Activated CD8-positive, alpha-beta memory T cell treated with anti-CD3 and anti-CD28 coated beads for 48 hours (primary cell): ENCODE measurements at places on chromosomes 16 and 17.

DNA sequence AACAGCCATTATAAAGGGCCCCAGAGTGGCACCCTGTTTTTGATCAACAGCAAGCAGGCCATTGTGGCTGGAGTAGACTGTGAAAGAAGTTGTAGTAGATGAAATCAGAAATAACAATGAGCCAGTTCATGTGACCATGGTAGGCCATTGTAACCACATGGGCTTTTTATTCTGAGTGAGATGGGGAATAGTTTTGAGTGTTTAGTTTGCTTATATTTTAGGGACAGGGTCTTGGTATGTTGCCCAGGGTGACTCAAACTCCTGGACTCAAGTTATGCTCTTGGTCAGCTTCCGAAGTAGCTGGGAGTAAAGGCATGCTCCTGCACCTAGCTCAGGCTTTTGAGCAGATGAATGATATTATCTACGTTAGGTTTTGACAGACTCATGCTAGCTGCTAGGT, 12.0 kb downstream of the CBFB start:
- no peak for DNase-seq

DNA sequence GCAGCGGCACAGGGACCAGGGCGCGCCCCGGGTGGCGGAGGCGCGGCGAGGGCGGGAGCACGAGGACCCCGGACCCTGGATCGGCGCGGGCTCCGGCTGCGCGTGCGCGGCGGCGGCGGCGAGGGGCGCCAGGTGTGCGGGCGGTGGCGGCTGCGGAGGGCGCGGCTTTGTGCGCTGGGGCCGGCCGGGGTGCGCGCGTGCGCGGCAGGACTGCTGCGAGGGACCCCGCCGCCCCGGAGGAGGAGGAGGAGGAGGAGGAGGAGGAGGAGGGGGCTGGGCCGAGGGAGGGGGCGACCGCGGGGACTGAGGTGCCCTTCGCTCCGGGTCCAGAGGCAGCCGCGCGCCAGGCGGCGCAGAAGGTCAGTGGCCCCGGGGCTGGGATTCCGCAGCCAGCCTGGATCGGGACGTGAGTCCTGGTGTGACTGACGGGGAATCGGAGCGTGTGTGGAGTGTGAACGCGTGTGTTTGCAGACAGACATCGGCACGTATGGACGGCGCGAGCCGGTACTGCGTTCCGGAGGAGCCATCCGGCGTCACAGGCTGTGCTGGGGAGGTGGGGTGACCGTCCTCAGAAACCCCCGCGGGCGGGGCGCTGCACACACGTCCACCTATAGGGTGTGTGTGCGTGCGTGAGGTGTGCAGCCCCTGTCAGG, 19.5 kb upstream of the RAP1GAP2 start:
- no peak for DNase-seq

DNA sequence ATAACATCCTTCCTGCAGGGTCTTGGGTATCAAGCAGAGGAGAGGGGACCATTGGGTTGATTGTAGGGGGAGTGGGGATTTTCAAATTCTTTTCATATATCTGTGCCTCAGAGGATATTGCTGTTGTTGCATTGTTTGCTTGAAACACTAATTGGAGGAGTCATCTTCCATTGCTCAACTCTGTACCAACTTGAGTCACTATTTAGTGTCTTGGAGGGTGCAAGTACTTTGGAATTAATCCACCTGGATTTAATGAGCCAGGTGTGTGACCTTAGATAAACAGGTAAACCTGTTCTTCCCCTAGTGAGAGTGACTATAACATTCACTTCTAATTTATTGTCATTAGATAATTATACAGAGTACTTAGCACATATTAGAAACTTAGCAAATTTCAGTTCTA, 151.3 kb upstream of the CNTNAP4 start:
- no peak for DNase-seq

GRCh38 chr17:11589716-11590115, 8.6 kb upstream of the DNAH9 start:
- no peak for DNase-seq

DNA sequence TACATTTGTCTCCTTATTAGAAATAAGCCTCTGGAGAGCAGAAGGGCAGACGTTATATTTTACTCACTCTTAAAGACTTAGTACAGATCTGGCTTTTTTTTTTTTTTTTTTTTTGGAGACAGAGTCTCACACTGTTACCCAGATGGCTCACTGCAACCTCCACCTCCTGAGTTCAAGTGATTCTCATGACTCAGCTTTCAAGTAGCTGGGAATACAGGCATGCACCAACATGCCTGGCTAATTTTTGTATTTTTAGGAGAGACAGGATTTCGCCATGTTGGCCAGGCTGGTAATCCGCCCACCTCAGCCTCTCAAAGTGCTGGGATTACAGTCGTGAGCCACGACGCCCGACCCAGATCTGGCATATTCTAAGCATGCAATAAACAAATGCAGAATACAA, 36.4 kb upstream of the TMEM97 start:
- no peak for DNase-seq

DNA sequence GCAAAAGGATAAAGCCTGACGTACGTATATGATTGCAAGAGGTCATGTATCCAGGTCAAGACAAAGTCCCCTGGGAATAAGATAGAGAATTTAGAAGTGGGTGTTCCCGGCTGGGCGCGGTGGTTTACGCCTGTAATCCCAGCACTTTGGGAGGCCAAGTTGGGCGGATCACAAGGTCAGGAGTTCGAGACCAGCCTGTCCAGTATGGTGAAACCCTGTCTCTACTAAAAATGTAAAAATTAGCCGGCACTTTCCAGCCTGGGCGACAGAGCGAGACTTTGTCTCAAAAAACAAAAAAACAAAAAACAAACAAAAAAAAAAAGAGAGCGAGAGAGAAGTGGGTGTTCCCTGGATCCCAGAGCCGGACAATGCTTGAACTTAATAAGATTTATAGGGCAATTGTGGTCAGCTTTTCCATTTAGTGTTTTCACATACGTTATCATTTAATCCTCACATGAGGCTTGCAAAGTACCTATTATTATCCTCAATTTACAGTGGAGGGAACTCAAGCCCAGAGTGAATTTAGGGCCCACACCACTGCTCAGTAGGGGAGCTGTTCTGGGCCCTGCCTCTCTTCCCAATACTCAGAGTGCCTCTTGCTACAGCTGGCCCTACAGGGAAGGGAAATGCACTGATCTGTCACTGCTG, 481 bp upstream of the GLTPD2 start:
- no peak for DNase-seq

- DNase-seq: no peak
These were observed 280.8 kb upstream of the IRX5 start for GRCh38 chr16:54649876-54650275.

- no peak for DNase-seq
These were observed 10.3 kb downstream of the PHB1 start for GRCh38 chr17:49404361-49404760.

- no peak for DNase-seq
These were observed 4.2 kb upstream of the CMTM2 start for GRCh38 chr16:66575060-66575459.

GRCh38 chr16:85173146-85173980, 61.1 kb upstream of the CIBAR2 start:
- DNase-seq: no peak

- no peak for DNase-seq
These were observed 21.2 kb downstream of the CDC42EP4 start for GRCh38 chr17:73290399-73291259.

- DNase-seq: no peak
These were observed 104.1 kb downstream of the CDH13 start for GRCh38 chr16:82730901-82731300.

DNA sequence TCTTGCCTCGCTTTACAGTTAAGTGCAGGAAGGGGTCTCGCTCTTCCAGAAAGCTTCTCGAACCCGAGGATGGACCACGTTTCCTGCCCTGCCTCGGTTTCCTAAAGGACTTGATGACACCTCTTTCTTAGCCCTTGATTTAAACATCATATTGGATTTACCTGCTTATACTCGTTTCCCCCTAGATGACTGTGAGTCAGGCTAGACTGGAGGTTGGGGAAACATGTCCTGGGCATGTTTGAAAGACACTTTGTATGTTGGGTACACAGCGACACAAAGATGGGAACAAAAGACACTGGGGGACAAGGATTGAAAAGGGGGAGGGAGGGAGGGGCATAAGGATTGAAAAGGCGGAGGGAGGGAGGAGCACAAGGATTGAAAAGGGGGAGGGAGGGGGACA, 30.0 kb downstream of the SDK2 start:
- DNase-seq: no peak

- no peak for DNase-seq
These were observed 769.0 kb downstream of the KCNJ2 start for GRCh38 chr17:70938336-70938735.

- DNase-seq: no peak
These were observed 61.6 kb downstream of the RGS9 start for GRCh38 chr17:65198653-65199382.

DNA sequence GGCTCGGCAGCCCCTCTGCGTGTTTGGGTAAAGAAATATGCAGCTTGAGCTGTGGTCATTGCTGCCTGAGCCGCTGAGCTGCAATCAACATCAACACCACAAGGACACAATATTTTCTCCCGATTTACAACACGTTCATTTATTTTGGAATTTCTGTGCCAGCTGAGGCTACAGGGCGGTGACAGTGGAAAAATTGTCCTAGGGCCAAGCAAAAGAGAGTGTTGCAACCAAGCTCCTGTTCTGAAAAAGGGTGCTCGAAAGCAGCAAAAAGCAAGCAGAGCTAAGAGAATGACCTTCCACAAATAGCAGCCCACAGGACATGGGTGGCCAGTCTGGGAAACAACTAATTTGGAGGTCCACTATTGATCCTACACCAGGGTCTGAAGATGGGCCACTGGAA, 35.4 kb upstream of the NOG start:
- DNase-seq: no peak

DNA sequence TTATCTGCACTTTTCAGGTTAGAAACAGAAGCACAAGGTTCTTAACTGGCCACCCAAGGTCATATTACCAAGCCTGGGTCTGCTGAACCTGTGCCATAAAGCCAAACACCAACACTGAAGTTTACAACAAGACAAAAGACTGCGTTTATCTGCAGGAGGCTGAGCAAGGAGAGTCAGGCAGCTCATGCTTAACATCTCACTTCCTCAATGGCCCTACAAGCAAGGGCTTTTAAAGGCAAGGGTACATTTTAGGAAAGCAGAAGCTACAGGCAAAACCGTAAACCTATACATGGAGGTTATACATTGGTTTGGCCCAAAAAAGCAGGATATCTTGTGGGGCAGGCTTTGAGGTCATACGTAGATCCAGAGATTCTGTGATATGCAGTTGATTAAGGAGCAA, 91.2 kb downstream of the GNAO1 start:
- DNase-seq: no peak

DNA sequence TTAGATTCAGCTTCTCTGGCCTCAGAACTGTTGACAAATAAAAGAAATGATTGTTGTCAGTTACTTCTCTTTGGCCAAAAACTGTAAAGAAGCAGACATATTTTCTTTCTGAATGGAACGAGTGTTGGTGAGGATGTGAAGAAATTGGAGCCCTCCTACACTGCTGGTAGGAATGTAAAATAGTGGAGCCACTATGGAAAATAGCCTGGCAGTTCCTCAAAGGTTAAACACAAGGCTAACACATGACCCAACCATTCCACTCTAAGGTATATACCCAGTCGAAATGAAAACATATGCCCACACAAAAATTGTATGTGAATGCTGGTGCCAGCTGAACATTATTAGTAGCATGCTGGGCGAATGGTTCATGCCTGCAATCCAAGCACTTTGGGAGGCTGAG, 14.2 kb upstream of the KRT24 start:
- no peak for DNase-seq

DNA sequence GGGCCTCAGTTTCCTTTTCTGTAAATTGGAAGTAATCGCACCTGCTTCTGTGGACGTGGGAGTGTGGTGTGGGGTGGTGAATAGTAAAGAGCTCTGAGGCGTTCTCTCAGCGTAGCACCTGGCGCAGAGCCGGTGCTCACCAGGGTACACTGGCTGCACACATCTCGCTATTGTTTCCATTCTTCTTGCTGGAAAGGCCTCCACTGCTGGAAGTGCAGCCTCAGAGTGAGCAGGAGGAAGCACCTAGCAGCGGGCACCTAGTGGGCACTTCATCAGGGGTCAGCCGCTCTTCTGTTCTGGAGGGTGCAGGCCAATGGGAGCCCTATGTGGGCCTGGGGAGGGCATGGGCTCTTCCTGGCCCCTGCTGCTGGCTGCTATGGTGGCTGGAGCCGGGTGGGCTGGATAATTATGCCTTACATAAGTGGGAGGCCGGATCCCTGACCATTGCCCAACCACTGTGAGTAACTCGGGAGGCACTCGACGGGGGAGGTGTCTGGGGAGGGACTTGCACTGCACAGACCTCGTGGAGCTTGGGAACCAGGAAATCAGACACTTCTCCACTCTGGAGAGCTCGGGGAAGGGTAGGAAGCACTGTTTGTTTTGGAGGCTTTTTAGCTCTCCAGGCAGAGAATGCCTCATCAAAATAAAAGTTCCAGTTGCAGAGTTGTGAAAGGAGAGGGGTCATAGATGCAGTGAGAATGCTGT, 1.7 kb downstream of the MAP2K3 start:
- no peak for DNase-seq

DNA sequence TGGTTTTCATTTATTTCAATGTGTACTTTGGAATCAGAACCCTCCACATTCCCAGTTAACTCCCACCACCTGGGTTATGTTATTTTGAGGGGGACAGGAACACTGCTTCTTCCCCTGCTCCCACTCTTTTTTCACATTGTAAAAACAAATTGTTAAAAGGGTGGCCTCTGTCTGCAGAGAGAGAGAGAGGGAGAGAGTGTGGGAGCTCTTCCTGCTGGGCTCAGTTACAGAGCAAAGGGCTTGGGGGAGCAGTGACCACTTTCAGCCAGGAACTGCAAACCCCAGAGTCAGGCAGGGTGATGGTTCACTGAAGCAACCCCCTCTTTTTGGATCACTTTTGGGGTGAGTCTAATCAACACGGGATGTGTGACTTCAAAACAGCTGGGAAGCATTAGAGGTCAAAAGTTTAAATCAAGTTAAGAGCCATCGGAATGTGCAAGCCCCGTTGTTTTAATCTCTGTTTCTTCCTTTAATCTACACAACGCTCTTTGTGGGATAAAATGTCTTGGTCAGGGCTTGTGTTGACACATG, 577.0 kb upstream of the CDH11 start:
- no peak for DNase-seq

GRCh38 chr17:42548993-42549755, 3.5 kb upstream of the HSD17B1 start:
- DNase-seq: no peak
